ENCODE measurements at places on chromosomes 12 and 14.

- no peak for DNase-seq
Observed at GRCh38 chr12:27982385-27982784, 9.9 kb upstream of the PTHLH start.

- DNase-seq: no peak
Observed at GRCh38 chr12:114360485-114360884, 45.5 kb downstream of the TBX5 start.

GRCh38 chr14:68501614-68502052 is 291.2 kb downstream of the ZFP36L1 start:
- no peak for DNase-seq

DNA sequence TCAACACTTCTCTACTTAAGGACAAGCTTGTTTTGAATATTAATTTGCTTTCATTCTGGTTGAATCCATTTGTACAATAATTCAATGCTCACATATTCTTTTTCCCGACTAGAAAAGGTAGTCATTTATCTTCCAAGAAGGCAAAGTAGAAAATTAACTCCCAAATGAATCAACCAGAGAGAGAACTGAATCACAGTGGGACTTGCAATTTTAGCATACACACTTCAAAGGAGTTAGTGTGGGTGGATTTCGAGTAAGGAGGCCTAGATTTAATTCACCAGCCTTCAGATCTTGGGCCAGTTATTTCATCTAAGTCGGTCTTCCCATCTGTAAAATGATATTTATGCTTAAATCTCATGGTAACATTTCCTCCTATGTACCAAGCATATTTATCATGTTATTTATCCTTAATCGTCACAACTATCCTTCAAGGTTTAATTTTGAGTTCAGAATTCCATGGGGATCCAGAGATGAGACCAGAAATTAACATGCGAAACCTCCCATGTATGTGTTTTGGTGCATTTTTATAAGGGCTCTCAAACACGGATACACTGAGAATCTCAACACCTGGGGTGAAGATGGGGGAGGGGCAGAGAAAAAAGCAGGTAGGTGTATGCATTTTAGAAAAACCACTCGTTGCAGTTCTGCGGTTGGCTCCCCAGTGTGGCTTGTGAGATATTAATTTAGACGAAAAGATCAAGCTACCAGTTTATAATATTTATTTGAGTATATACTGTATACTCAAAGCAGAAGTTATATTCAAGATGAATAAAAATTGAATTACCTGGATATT is 38.9 kb upstream of the IL22 start:
- no peak for DNase-seq

GRCh38 chr12:15772405-15773018 is 16.7 kb downstream of the EPS8 start:
- DNase-seq: no peak

GRCh38 chr14:90518069-90518940 is 121.5 kb downstream of the CALM1 start:
- DNase-seq: no peak

- DNase-seq: no peak
Observed at GRCh38 chr12:112514926-112515642, 96.3 kb downstream of the PTPN11 start.

- no peak for DNase-seq
Observed at GRCh38 chr12:100382338-100382737, 25.5 kb downstream of the SLC17A8 start.

- DNase-seq: no peak
Observed at GRCh38 chr12:6215932-6216494, 15.8 kb downstream of the CD9 start.

DNA sequence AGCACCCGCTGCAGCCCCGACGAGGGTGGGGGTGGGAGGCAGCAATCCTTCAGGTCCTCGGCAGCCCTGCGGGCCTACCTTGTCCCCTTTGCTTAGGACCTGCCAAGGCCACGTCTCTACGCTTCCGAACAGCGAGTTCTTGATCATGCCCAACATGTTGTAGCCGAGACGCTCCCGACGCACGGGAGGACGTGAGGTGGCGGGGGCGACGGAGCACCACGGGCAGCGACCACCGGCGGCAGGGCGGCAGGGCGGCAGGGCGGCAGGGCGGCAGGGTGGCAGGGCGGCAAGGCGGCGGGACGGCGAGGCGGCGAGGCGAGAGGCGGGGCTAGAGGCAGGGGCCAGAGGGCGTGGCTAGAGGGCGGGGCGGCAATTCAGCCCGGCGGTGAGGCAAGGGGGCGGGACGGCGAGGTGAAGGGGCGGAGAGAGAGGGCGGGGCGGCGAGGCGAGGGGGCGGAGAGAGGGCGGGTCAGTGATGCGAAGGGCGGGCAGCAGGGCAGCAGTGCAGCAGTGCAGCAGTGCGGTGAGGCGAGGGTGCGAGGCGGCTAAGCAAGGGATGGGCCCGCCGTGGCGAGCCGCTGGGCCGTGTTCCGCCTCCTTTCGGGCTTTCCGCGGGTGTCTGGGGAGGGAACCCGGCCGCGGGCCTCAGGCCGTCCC is at the start of gene HEBP1:
TSS of gene HEBP1 (minus strand) at position 307 of the 657 bp plus-strand sequence. CDS start at position 156, 151 bp downstream.
- DNase-seq: peak; percentile 30

- DNase-seq: no peak
Observed at GRCh38 chr12:87982208-87982607, 47.0 kb downstream of the C12orf50 start.

DNA sequence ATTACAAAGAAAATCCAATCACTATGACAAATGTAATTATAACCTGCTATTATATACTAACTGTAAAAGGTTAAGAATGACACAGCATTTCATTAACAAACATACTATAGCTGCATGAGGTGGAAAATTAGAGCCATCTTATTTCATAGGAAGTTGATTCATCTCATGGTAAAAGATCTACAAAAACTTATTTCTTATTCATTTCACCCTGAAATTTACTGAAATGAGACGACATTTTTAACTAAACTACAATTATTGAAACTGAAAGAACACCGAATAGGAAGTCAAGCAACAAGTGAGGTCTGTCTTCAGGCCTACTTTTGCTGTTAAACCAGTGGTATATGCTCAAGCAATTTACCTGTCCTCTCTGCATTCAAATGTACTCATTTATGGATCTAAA is 87.2 kb downstream of the CEP83 start:
- DNase-seq: no peak

GRCh38 chr12:13979772-13980378 is 1.5 kb downstream of the GRIN2B start:
- DNase-seq: no peak

GRCh38 chr12:95622879-95623278 is 71.6 kb upstream of the USP44 start:
- DNase-seq: no peak

DNA sequence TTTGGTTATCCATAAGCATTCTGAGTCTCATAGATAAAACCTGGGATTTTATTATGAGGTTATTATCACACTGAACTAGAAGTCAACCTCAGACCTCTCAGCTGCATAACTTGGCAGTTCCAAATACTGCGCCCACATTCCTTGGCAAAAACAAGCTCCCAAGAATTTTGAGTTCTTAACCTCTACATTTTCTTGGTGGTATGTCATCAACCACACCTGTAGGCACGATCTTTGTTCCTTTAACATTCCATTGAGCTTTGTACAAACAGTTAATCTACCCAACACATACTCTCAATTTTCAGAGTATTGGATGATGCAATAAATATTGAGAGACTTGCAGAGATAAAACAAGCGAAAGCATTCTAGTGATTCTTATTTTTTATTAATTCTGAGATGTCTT is 371.8 kb upstream of the PRICKLE1 start:
- DNase-seq: no peak

DNA sequence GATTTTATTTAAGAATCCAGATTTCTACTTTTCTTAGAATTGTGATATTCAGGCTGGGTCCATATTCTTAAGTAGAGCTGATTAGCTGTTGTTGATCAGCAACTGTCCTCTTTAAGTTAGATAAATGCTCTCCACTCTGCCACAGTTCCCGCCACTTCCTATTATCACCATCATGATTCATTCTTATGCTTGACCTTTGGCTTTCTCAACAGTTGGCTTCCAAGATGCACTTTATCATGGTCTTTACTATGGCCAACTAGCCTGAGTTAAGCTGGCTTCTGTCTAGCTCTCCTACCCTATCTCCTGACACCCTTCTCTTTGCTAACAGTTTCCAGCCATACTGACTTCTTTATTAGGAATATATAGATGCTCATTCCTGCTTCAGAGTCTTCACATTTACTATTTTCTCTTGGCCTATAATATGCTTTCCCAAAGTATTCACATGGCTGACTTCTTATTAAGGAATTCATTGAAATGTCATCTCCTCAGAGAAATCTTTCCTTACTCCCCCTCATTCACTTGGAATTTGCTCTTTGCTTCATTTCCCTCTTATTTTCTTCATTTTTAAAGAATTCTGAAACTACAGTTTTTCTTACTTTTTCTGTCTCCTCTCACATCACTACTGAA is 149.0 kb upstream of the IGF1 start:
- DNase-seq: no peak

DNA sequence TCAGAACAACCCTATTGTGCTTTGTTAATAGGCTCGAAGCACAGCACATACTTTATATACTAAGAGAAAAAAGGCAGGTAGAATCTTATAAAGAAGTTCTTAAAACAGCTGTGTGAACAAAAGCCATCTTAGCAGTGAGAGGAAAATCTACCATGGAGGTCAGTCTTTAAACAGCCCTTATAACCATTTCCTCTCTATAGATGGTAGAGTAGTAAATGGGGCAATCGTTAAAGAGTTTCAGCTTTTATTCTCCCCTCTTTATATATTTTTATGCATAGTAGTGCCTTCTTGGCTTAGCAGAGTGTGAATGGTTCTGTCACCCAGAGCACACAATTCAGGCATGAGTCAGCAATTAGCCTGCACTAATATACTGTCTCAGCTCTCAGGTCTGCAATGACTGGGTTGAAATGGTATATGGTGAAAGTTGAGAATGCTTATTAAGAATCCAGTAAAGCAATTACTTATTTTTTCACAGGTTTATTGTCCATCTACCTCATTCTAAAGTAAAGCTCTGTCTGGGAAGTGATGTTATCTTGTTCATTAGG is 305.0 kb downstream of the NELL2 start:
- no peak for DNase-seq

GRCh38 chr12:128078301-128078971 is 188.5 kb upstream of the TMEM132C start:
- DNase-seq: no peak

DNA sequence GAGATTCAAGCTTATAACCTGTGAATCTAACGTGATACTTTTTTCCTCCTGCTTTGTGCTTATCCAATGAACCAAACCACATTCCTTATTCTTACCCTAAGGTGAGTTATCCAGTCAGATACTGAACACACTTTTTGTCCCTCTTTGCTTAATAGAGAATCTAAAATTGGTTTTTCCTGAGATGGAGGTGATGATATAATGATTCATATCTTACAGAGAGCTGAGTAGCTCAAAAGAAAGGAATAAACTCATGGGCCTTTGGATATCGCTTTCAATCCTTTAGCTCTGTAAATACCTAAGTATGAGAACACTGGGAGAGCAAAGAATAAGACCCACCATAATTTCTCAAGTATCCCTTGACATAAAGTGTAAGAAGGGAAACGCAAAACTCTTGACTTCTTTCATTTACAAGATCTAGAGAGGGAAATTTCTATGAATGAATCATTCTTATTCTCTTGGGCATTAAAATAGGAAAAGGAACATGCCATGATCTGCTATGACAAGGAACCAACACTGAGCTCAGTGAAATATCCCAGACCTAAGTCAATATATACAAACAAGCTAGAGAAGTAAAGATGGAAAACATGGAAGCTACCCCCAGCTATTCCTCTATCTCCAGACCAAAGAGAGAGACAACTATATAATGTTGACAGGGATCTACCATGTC is 81.8 kb upstream of the STAC3 start:
- DNase-seq: no peak

DNA sequence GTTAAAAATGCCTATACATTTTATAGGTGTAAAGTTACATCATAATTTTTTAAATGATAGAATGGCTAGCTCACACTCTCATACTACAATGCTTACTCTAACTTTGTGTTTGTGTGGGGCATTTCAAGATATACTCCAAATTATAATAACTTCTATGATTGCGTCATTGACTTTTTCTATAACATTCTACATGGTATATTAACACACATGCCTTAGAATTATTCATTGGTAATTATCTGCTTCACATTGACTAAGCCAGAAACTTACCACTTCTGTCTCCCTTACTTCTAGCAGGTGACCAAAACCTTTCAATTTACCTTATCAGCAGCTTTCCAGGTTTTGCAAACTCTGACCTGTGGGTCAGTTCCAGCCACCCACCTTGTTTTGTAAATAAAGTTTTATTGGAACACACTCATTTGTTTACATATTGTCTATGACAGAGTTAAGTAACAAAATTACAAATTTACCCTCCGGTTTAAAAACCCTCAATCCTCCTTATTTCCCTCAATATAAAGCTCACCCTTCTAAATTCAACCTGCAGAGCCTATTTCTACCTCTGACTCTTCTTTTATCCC is 12.7 kb upstream of the FLRT2 start:
- DNase-seq: no peak

GRCh38 chr12:46743456-46743855 is 82.3 kb downstream of the SLC38A4 start:
- DNase-seq: no peak

- DNase-seq: no peak
Observed at GRCh38 chr12:122107261-122107660, 28.7 kb downstream of the MLXIP start.

DNA sequence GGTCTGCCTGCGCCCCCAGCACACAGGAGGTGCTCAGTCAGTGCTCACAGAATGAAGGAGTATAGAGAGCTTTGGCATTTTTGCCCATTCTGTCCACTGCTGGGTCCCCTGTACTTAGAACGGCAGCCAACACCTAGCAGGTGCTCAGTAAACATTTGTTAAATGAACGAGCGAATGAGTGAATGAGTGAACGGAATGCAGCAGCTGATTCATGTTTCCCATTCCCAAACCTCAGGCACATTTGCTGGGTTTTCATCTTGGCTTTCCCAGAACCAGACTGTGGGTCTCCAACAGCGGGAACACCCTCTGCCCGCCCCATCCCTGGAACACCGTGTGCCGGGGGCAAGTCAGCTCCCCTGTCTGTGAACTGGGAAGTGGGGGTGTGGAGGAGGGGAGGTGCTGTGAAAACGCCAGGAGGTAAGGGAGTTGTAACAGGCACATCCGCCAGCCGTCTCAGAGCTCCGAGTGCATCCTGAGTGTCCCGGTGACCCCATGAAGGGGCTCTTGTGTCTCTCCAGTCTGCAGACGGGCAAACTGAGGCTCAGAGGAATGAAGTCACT is 47.3 kb downstream of the SCARB1 start:
- DNase-seq: no peak

- DNase-seq: no peak
Observed at GRCh38 chr12:84822525-84822924, 90.1 kb downstream of the SLC6A15 start.

DNA sequence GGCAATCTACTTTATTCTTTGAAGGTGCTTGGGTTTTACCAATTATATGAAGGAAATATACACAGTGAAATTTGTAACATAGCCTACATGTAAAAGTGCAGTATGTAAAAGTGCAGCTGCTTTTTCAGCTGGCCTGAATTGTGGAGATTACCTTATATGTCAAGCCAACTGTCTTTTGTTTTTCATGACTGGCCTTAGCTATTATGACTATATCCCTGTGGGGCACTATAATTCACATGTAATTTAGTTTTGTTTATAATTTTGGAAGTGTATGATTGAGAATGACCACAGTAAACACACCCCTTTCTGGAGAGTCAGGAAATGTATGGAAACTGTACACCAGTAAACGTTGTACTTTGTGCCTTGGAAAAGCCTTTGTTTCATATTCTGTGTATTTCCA is 435.0 kb upstream of the STXBP6 start:
- DNase-seq: no peak
